ENCODE measurements at places on chromosomes 13 and 19. TPM values are rescaled to one million over a fixed set of nuclear protein-coding genes. Genes with fewer than 3 reads are reported as not detected.

Gene SYT5
- not detected for total RNA-seq

Gene LILRB5
- not detected for total RNA-seq

Gene RLN3
- not detected for total RNA-seq

Gene TMEM259
- total RNA-seq, result 150 TPM

Gene GNG7
- total RNA-seq, result 0.59 TPM

Gene PTPRH
- total RNA-seq, result not detected

Gene ACP4
- total RNA-seq, result not detected

Gene ZNF576
- 22.3 TPM for total RNA-seq

Gene SMIM44
- total RNA-seq, result not detected

Gene CYP2S1
- total RNA-seq, result not detected

Gene AZU1
- total RNA-seq, result 0.36 TPM

Gene ATP8B3
- 2.8 TPM for total RNA-seq

Gene CCDC169
- total RNA-seq, result not detected

Gene DDX39A
- 449 TPM for total RNA-seq

Gene DAND5
- not detected for total RNA-seq

Gene TMEM145
- 1.6 TPM for total RNA-seq

Gene TPP2
- 99.3 TPM for total RNA-seq

Gene KLHL1
- total RNA-seq, result not detected

Gene CLC
- 19.2 TPM for total RNA-seq

Gene NANOS3
- not detected for total RNA-seq

Gene SIAH3
- total RNA-seq, result not detected

Gene RAB3A
- 5.1 TPM for total RNA-seq

Gene SERTM1
- not detected for total RNA-seq

Gene MPV17L2
- 17.4 TPM for total RNA-seq

Gene NLRP9
- not detected for total RNA-seq

Gene WTIP
- total RNA-seq, result 1.2 TPM

Gene ZNF729
- not detected for total RNA-seq

Gene ANKLE1
- 2.0 TPM for total RNA-seq

Gene ZNF416
- total RNA-seq, result 3.1 TPM

Gene EML2
- 232 TPM for total RNA-seq

Gene ZNF528
- total RNA-seq, result 8.3 TPM

Gene MISP
- not detected for total RNA-seq

Gene PBX4
- 80.1 TPM for total RNA-seq

Gene PTBP1
- 619 TPM for total RNA-seq

Gene DIS3
- total RNA-seq, result 47.6 TPM

Gene GRWD1
- total RNA-seq, result 60.6 TPM

Gene SERPINE3
- not detected for total RNA-seq

Gene CYP2F1
- total RNA-seq, result not detected

Gene ZNF208
- 1.4 TPM for total RNA-seq

Gene DIRAS1
- not detected for total RNA-seq
